Colonic mucosa (tissue), 4 donors: ENCODE measurements at places on chromosomes 1 and 21. TPM values are rescaled to one million over a fixed set of nuclear protein-coding genes. Genes with fewer than 3 reads are reported as not detected.

GRCh38 chr1:36284061-36284460 is 22.1 kb upstream of the SH3D21 start:
- no peak for DNase-seq

LMOD1 gene
- total RNA-seq: 7.6 TPM

- DNase-seq: no peak
These were observed 227.2 kb downstream of the SLC45A1 start for GRCh38 chr1:8545078-8545477.

DNA sequence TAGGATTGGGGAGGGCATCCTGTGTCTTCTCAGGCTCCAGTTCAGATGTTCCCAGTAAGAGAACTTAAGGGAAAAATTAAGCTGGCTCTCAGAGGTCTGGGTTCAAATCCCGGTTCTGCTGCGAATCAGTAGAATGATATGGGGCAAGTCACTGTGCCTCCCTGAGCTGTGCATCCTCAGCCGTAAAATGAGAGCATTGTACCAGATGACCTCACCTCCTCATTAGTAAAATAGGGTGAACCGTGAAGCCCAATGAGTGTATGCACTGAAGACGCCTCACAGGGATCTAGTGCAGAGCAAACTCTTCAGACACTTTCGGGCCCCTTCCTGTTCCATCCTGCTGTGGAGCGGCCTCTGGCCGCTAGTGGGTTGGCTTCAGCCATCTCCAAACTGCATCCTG is 36.0 kb downstream of the SYT6 start:
- no peak for DNase-seq

GRCh38 chr1:162006081-162006480 is 17.6 kb downstream of the OLFML2B start:
- DNase-seq: no peak

GRCh38 chr1:220957233-220957605 is 78.0 kb downstream of the HLX start:
- no peak for DNase-seq
